ENCODE measurements at places on chromosomes 5 and 9. TPM values are rescaled to one million over a fixed set of nuclear protein-coding genes. Genes with fewer than 3 reads are reported as not detected.
A peak's percentile ranks its signal among the peaks of the same experiment; 100 is the strongest.

GRCh38 chr5:94467954-94468930, 150.2 kb downstream of the KIAA0825 start:
- DNase-seq = no peak
- H3K4me3 ChIP-seq = no peak overlapping the region
- H3K36me3 ChIP-seq = no peaks in the 10 kb centered on the region
- no peaks in the 10 kb centered on the region for H3K27me3 ChIP-seq
- no peaks in the 10 kb centered on the region for H3K4me1 ChIP-seq

DNA sequence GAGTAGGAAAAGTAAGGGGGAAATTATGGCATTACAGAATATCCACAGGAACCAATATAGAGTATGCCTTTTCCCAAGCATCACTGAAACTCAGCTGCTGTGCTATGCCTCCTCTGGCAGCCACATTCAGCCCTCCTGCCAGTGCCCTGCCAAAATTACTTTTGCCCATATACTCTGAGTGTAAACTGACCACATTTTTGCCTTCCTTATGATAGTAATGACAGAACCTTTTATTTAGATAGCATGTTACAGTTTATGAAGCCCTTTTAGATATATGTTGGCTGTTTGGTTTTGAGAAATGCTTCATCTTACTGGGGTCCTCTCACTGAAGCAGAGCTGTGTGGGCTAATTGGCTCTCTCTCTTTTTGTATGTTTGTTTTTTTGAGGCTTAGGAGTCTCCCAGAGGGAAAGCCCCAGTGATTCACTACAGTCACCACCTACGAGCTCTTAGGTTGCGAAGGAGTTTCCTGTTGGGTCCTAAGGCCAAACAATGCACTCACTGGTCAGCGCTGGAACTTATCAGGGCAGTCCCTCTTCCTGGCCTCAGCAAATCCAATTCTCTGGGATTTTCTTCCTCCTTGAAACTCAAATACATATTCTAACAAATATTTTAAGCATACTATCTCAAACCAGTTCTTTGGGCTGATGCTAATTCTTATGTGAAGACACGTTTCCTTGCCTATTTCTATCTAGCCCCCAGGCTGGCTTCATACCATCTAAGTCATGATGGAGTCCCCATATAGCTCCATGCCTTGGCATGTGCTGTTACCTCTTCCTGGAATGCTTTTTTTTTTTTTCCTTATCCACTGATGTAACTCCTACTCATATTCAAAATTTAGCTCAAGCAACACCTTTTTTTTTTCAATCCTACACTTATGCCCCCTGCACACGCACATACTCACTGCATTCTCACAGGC, 3.7 kb downstream of the PHF24 start:
- H3K36me3 ChIP-seq = no peaks in the 10 kb centered on the region
- peaks cover 26% of the 10 kb centered on the region for H3K27me3 ChIP-seq
- no peak overlapping the region for H3K4me3 ChIP-seq
- H3K27ac ChIP-seq = no peak overlapping the region

DNA sequence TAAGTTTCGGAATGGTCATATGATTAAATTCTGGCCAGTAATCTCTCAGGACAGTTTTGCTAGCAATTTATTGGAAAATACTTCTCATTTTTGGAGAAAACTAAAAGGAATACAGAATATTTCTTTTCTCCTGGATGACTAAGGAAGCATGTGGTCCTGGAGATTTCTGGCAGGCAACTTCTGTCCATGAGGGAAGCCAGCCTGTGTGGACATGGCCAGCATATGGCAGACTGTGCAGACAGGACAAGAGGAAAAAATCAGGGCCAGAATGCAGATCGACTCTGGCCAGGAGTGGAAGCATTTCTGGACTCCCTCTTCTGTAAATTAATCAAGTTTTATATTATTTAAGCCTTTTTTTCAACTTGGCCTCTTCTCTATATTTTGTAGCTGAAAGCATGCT, 100.4 kb upstream of the CDH18 start:
- H3K36me3 ChIP-seq = no peaks in the 10 kb centered on the region
- no peak for DNase-seq
- no peaks in the 10 kb centered on the region for H3K4me1 ChIP-seq
- H3K27ac ChIP-seq = no peak overlapping the region
- H3K4me3 ChIP-seq = no peak overlapping the region

- peaks cover 27% of the 10 kb centered on the region for H3K4me1 ChIP-seq
- H3K36me3 ChIP-seq = no peaks in the 10 kb centered on the region
- DNase-seq = no peak
- H3K4me3 ChIP-seq = no peak overlapping the region
- no peaks in the 10 kb centered on the region for H3K27me3 ChIP-seq
Observed at GRCh38 chr9:131707733-131708157, 32.1 kb downstream of the RAPGEF1 start.

GRCh38 chr5:40784027-40784653, 14.0 kb downstream of the PRKAA1 start:
- H3K27me3 ChIP-seq = no peaks in the 10 kb centered on the region
- peaks cover 14% of the 10 kb centered on the region for H3K4me1 ChIP-seq
- peak; percentile 42 for DNase-seq
- no peaks in the 10 kb centered on the region for H3K36me3 ChIP-seq

DNA sequence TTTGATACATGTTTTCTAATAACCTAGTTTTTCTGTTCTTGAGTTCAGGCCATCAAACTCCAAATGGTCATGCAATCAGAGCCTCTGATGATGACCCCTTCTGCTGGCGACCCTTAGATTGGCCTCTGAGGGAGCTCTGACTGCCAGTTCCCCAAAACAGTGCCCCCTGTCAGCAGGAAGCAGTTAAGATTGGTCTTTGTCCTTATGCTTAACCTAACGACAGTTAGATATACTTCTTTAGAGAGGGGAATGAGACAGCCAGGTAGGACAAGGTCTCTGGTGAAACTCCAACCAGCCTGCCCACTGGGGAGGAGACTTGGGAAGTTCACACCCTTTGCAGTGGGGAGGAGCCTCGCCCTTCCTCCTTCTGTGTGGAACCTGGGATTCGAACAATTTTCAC, 390.4 kb upstream of the KIF2A start:
- no peak overlapping the region for H3K4me3 ChIP-seq
- H3K4me1 ChIP-seq = no peaks in the 10 kb centered on the region
- no peak for DNase-seq
- no peaks in the 10 kb centered on the region for H3K36me3 ChIP-seq

DNA sequence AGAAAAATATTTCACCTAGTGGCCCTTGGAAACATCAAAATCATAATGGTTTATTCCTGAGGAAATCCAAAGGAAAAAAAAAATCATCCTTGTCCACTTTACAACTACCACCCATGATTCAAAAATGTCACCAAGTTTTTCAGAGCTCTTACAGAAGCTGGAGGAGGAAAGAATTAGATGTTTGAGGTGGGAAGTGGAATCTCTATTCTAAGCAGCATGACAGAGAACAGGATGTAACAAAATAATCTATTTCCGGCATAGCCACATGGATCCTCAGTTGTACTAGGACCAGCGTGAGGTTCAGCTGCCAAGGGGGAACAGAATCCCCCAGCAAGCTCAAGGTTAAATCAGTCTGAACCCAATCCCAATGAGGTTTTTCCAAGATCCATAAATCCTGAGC, 40.2 kb downstream of the FBXW11 start:
- H3K27ac ChIP-seq = no peak overlapping the region
- H3K4me1 ChIP-seq = no peaks in the 10 kb centered on the region
- no peaks in the 10 kb centered on the region for H3K27me3 ChIP-seq
- H3K36me3 ChIP-seq = no peaks in the 10 kb centered on the region
- H3K4me3 ChIP-seq = no peak overlapping the region

- no peak overlapping the region for H3K27ac ChIP-seq
- H3K4me3 ChIP-seq = no peak overlapping the region
- no peak for DNase-seq
- no peaks in the 10 kb centered on the region for H3K4me1 ChIP-seq
Observed at GRCh38 chr5:144040615-144041305, 129.7 kb downstream of the YIPF5 start.

DNA sequence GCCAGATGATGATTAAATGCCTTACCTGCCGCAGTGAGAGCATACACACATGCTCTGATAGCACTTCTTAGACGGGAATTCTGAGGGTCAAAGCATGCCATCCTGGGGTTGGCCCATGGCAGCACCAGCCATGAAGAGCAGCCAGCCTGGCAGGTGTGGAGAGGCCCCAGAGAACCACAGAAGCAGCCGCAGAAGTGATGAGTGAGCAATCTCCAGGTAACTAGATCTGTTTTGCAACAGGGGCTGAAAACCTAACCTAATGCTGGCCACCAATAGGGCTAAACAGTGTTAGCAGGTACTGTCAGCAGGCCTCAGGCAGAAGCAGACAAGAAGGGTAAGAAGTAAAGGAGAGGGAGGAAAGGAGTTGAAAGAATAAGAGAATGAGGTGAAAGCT, 33.5 kb upstream of the HOMER1 start:
- H3K36me3 ChIP-seq = no peaks in the 10 kb centered on the region
- no peak overlapping the region for H3K4me3 ChIP-seq
- no peaks in the 10 kb centered on the region for H3K27me3 ChIP-seq
- DNase-seq = no peak
- no peaks in the 10 kb centered on the region for H3K4me1 ChIP-seq

GRCh38 chr5:93600409-93601070, 17.5 kb downstream of the NR2F1 start:
- H3K4me3 ChIP-seq = no peak overlapping the region
- H3K27ac ChIP-seq = no peak overlapping the region
- no peaks in the 10 kb centered on the region for H3K4me1 ChIP-seq
- peaks cover 95% of the 10 kb centered on the region for H3K27me3 ChIP-seq
- no peak for DNase-seq

- no peak overlapping the region for H3K27ac ChIP-seq
- no peak for DNase-seq
- H3K4me3 ChIP-seq = no peak overlapping the region
- H3K36me3 ChIP-seq = no peaks in the 10 kb centered on the region
Observed at GRCh38 chr5:36058776-36059175, 7.9 kb downstream of the UGT3A2 start.

GRCh38 chr5:167934551-167934971, 356.9 kb upstream of the WWC1 start:
- no peak overlapping the region for H3K27ac ChIP-seq
- H3K27me3 ChIP-seq = no peaks in the 10 kb centered on the region
- no peaks in the 10 kb centered on the region for H3K36me3 ChIP-seq
- no peak for DNase-seq
- no peak overlapping the region for H3K4me3 ChIP-seq

DNA sequence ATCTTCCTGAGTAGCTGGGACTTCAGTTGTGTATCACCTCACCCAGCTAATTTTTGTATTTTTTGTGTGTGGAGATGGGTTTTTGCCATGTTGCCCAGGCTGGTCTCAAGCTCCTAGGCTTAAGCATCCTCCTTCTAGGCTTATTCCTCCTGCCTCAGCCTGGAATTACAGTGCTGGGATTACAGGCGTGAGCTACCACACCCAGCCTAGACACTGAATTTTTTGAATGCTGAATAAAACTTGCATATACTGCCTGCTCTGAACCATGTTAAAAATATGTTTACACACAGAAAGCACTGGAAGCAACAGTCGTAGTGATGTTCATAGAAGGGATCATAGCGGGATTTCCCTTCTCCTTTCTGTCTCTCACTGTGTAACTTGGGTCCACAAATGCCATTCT, 121.3 kb upstream of the ICE1 start:
- no peak overlapping the region for H3K27ac ChIP-seq
- H3K36me3 ChIP-seq = no peaks in the 10 kb centered on the region
- H3K4me1 ChIP-seq = no peaks in the 10 kb centered on the region
- no peak for DNase-seq

- H3K27ac ChIP-seq = no peak overlapping the region
- peaks cover 19% of the 10 kb centered on the region for H3K27me3 ChIP-seq
- no peaks in the 10 kb centered on the region for H3K4me1 ChIP-seq
- no peak for DNase-seq
- no peaks in the 10 kb centered on the region for H3K36me3 ChIP-seq
Observed at GRCh38 chr5:90590-91547, 1.1 kb upstream of the PLEKHG4B start.

DNA sequence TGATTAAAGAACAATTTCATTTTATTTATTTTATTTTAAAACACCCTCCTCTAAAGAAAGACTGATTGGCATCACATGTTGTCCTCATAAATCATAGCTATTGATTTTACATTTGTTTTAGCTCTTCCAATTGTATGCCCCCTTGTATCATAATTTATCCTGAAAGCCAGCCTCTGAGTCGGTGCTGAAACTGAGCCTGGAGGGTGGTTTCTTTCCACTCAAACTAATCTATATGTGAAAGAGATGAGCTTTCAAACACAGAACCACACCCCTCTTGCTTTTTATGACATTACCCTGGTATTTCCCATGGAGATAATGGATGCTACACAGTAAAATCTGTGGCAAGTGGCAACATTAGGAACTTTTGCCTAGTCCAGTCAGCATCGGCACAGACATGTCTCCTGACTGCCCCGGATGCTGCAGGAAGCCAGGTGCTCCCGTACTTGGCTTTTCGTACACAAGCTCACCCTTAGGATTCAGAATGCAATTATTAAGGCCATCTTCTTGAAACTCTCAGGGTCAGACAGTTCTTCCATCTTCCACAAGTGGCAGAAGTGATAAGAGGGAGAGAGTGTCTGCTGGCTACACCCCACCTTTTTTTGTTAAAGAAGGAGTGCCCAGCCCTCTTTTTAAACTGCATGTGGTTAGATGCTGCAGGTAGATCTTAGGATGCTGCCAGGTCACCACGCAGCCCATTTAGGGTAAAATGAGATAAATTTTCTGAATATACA, 91.1 kb downstream of the SNCAIP start:
- H3K27me3 ChIP-seq = no peaks in the 10 kb centered on the region
- H3K36me3 ChIP-seq = no peaks in the 10 kb centered on the region
- H3K4me3 ChIP-seq = no peak overlapping the region
- H3K4me1 ChIP-seq = no peaks in the 10 kb centered on the region
- H3K27ac ChIP-seq = no peak overlapping the region

GRCh38 chr9:33112094-33112493, 35.6 kb upstream of the SMU1 start:
- DNase-seq = no peak
- H3K36me3 ChIP-seq = peaks cover 6% of the 10 kb centered on the region
- no peaks in the 10 kb centered on the region for H3K27me3 ChIP-seq
- H3K4me1 ChIP-seq = no peaks in the 10 kb centered on the region
- H3K4me3 ChIP-seq = no peak overlapping the region

- no peak overlapping the region for H3K27ac ChIP-seq
- no peaks in the 10 kb centered on the region for H3K36me3 ChIP-seq
- H3K27me3 ChIP-seq = no peaks in the 10 kb centered on the region
- H3K4me3 ChIP-seq = no peak overlapping the region
- peaks cover 6% of the 10 kb centered on the region for H3K4me1 ChIP-seq
- DNase-seq = no peak
Observed at GRCh38 chr5:75412111-75412990, 75.3 kb downstream of the HMGCR start.

- H3K4me1 ChIP-seq = no peaks in the 10 kb centered on the region
- H3K27me3 ChIP-seq = no peaks in the 10 kb centered on the region
- no peaks in the 10 kb centered on the region for H3K36me3 ChIP-seq
- no peak overlapping the region for H3K4me3 ChIP-seq
Observed at GRCh38 chr5:74326571-74327338, 313.8 kb downstream of the ENC1 start.

GRCh38 chr9:79776581-79776980, 204.8 kb downstream of the TLE4 start:
- DNase-seq = no peak
- H3K36me3 ChIP-seq = no peaks in the 10 kb centered on the region
- no peak overlapping the region for H3K27ac ChIP-seq
- H3K4me3 ChIP-seq = no peak overlapping the region
- H3K27me3 ChIP-seq = no peaks in the 10 kb centered on the region
- H3K4me1 ChIP-seq = no peaks in the 10 kb centered on the region

- no peaks in the 10 kb centered on the region for H3K4me1 ChIP-seq
- no peaks in the 10 kb centered on the region for H3K27me3 ChIP-seq
- H3K27ac ChIP-seq = no peak overlapping the region
- H3K4me3 ChIP-seq = no peak overlapping the region
Observed at GRCh38 chr9:86238861-86239770, 20.3 kb downstream of the C9orf153 start.

ARHGEF28 gene
- 7.6 TPM for total RNA-seq

FAM78A gene
- total RNA-seq = 2.0 TPM

SPINK7 gene
- total RNA-seq = not detected

FST gene
- total RNA-seq = 0.91 TPM

FBP1 gene
- 43.8 TPM for total RNA-seq

RAD1 gene
- total RNA-seq = 12.6 TPM

LHX3 gene
- not detected for total RNA-seq
